ENCODE measurements at places on chromosomes 4 and X.

DNA sequence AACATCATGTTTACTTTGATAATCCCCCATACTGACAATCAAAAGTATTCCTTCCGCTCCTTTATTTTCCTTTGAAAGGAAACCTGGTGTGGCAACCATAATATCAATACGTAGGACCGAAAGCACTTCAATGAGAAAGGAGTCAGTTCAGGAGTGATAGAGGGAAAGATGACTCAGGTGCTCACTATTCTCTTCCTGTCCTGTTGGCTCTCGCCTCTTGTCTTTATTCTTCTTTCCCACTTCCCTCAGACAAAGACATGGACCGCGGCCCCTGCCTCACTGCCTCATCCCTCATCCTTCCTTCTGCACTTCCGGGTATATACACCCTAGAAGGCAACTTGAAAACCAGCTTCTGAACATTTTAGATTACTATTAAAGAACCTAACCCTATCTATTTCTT is 49.8 kb upstream of the TNIP3 start:
- no peak for DNase-seq

- DNase-seq = no peak
These were observed 112.9 kb upstream of the AGA start for GRCh38 chr4:177555007-177555574.

DNA sequence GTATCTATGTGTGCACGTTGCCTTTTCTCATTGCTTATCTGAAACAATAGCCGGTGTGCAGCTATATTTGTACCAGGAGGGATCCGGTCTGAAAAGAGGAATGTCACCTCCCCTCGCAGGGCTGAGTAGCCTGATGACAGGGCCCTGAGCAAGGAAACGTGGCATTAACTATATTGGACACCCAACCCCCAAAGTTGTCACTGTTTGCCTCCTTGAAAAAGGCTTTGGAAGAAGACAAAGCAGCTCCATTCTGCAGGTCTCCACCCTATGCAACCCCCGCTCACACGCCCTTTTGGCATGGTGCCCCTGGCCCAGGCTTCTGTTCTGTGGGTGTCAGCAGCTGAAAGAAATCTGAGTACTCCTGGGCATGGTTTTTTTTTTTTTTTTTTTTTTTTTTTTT is 8.2 kb downstream of the PRRG3 start:
- DNase-seq = no peak

DNA sequence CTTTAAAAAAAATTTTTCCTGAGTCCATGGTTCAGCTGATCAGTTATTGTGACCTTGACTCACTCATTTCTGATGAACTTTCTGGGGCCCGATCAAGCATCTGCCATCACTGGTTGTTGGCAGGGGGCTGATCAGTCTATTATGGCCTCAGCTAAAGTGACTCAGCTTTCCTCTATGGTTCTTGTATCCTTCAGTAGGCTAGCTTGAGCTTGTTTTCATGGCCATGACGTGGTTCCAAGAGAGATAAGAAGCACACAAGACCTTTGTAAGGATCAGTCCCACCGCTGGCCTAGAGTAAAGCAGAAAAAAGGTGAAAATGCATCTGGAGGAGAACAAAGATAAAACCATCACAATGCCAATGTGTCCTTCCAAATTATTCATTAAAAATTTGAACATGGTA is 29.8 kb upstream of the EPGN start:
- DNase-seq = no peak

DNA sequence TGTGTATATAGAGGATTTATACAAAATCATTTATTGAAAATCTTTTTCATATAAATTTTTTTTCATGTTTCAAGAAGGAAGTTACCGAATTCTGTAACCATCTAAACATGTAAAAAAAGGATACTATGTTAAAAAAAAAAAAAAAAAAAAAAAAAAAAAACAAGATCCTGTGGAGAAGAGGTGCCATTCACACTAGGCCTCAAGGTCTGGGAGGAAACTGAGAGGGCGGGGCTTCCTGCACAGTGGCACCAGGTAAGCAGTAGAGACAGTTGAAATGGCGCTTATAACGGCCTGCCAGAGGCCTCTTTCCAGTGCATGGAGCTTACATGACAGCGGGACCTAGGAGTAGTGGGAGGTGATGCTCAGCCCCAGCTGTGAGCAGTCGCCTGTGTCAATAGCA is 17.5 kb downstream of the TRAPPC2 start:
- DNase-seq = no peak

- no peak for DNase-seq
These were observed 7.5 kb downstream of the IL13RA1 start for GRCh38 chrX:118734909-118735308.

DNA sequence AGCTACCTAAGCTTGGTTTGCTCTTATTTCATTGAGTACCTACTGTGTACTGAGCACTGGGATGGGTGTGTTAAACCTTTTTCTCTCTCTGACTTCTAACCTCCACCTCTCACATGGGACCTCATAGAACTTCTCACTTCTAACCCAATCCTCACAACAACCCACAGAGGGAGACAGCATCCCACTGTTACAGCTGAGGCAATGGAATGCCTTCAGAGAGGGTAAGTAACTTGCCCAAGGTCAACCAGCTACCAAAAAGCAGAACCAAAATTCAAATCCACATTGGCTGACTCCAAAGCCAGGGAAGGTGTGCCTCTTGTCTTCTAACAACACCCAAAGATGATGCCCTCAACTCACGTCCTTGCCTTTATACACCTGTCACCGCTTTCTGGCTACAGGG is 5.4 kb downstream of the SEL1L3 start:
- no peak for DNase-seq

DNA sequence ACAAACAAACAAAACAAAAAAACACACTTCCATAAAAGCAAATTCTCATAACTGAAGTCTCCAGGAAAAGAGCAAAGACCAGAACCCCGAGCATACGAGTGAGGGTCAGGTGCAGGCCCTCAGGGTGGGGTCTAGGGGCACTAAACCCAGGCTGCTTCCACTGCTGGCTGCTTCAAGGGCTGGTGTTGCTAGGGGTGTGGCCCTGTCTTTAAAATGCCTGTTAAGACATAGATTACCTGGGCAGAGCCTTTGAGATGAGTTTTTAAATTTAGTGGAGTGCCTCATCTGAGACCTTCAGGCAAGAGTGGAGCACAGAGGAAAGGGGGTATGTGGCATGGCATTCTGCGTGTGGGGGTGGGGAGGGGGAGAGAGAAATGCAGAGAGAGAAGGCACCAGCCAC is 87.0 kb downstream of the FHDC1 start:
- DNase-seq = no peak

DNA sequence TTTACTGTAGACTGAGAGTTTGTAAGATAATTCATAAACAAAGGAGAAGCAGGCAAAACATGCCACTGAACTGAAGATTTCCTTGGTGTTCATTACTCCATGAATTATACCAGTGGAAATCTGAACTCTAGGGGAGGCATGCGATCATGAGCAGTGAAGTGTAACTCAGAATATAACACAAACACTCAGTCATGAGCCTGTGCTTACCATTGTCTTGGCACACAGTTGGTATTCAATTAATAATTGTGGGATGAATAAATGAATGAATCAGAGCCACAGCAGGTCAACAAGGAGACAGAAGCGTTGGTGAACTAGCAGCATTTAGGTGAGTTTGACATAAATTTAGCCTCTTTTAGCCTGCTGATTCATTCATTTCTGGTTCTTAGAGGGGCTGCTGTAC is 263.5 kb upstream of the DKK2 start:
- DNase-seq = no peak

GRCh38 chrX:143363419-143363818 is 153.9 kb downstream of the SPANXN3 start:
- DNase-seq = no peak

DNA sequence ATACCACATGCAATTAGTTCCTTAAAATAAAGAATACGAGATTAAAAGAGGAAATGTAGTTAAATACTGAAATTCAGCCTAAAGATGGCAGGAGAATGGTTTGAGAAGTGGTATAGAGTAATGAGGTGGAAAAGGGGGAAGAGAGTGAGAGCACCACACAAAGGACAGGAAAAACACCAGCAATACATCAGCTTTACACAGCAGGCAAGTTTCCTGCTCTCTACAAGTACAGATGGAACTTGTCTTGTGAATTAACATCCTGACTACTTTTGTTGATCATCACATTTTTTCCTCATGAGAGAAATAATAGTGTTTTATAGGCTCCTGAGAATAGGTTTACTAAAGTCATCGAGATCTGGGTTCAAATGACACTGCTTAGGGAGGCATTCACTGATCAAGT is 2.9 kb upstream of the UNC5C start:
- DNase-seq = no peak

- DNase-seq = no peak
These were observed 29.7 kb downstream of the TMEM164 start for GRCh38 chrX:110032534-110033147.

GRCh38 chr4:155402941-155403340 is 26.2 kb upstream of the MAP9 start:
- no peak for DNase-seq

DNA sequence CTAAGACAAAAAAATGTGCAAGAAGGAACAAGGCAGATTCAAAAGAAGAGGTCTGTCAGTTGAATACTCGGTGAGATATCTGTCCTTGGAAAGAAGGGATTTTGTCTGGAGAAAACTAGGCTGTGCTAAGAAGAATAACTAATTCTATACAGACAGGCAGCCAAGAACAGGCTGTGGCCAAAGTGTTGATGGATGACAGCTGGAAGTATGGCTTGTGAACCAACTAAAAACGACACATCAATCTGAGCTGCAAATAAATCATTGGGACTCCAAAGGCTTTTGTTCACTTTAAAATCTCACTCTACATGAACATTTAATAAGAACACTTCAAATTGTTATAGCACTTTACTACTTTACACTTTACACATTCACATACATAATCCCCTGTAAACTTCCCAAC is 70.5 kb upstream of the IGSF1 start:
- no peak for DNase-seq

DNA sequence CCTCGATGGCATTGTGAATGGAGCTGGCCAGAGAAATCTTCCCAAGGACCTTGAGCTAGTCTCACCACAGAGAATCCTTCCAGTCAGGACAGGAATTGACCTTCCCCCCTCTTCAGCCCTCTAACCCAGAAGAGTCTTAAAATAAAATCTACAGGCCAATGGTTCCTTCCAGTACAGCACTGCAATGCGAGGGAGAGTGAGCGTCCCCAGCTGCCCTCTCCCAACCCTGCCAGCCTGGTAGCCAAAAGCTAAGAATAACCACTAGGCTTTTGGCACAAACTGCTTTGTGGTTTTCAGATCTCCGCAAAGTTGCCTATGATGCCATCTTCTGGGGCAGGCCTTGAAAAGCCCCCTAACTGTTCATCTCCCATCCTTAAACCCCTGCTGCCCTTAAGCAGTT is 175.1 kb downstream of the AR start:
- DNase-seq = no peak

DNA sequence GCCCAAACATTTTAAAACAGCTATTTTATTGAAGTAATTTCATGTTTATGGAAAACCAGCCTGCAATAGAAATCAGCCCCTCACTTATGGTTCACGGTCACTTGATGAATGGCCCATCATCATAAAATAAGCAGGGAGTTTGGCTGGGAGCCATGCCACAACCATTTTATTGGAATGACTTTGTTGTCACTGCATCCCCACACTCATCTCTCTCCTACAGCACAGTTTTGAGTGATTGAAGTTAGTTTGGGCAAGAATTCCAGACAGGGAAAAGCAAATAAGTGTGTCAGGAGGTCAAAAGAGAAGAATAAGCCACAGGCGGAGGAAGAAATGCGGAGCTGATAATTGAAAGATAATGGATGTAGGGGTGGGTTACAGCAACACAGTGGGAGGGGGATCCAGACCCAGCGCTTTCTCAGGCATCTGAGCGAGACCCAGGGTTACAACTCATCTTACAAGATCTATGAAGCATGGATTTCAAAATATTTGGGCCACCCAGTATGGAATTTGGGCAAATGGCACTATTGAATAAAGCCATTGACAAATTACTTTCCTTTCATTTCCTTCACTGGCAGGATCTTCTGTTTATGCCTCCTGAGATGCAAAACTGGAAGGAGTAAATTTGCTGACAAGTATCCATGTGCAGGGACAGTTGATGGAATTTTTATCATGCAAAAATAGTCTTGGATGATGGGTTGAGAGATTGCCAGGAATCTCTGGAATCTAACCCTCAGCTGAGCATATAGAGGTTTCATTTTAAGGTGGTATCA is 100.8 kb downstream of the SHROOM3 start:
- DNase-seq = no peak

DNA sequence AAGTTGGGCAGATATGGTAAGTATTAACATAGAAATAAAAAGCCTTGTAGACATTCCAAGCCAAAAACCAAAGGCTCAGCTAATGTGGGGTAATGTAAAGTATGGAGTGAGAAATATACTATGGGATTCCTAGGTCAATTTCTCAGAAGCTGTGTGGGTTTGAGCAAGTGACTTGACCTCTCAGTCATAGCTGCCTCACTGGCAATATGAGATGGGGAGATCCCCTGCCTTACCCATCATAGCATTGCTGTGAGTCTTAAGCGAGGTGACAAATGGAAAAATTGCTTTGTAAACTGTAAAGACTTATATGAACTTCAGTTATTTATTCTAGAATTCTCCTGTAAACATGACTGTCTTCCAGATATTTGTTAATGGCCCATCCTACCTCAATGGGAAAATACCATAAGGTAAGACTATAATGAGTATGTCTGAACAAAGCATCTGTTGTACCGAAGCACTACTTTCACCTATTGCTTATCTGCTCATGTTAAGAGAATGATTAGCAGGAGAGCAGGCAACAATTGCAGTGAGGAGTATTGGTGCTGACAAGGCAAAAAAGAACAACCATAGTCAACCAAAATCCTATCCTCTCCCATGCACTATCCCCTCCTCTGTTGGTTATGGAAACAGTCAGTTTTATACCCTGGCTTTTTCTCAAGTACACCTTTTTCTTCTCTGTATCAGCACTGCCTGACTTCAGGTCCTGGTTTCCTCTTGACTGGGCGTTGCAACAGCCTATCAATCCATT is 44.1 kb upstream of the TRPC3 start:
- DNase-seq = no peak

- peak; percentile 10 for DNase-seq
These were observed 27.9 kb downstream of the TSC22D3 start for GRCh38 chrX:107747596-107748161.

DNA sequence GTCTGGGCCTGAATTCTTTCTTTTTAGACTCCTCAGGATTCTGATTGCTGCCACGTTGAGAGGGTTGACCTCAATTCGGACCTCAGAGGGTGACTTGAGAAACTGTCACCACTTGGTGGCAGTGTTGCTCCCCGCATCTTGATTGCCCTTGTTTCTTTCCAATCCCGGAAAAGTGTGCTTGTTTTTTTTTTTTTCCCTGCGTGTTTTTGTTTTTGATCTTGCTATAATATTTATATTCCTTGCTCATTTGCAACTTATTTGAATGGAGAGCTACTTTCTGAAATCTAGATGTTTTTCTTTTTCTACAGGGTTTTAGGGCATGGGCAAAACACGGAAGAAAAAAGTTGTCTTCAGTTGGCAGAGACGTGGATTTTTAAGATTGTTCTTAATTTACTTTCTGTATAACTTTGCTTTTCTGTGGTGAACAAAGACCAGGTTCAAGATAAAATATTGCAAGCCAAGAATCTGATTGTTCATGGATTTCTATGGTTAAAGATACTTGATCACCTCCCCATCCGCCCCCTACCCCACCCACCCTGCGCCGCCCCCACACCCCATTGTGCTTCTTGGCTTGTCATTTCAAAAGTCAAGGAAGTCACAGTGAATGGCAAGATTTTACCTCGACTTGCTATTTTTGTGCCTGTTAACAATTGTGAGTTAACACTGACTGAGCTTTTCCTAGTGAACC is 102.0 kb downstream of the PTTG2 start:
- DNase-seq = peak; percentile 59
